Pulmonary artery endothelial cell (primary cell): ENCODE measurements at places on chromosomes 16 and 17. TPM values are rescaled to one million over a fixed set of nuclear protein-coding genes. Genes with fewer than 3 reads are reported as not detected.

- DNase-seq, result no peak
Measured at GRCh38 chr17:4598776-4599504, 14.6 kb downstream of the SMTNL2 start.

- no peak for DNase-seq
Measured at GRCh38 chr16:629185-629832, 1.5 kb upstream of the WFIKKN1 start.

The GJC1 gene
- total RNA-seq, result 5.4 and 14.1 TPM in 2 replicates

- DNase-seq, result no peak
Measured at GRCh38 chr17:1289695-1290094, 10.2 kb downstream of the TRARG1 start.

The PHKB gene
- 48.3 and 62.4 TPM in 2 replicates for total RNA-seq

GRCh38 chr16:84851192-84852127, 31.7 kb downstream of the CRISPLD2 start:
- no peak for DNase-seq

DNA sequence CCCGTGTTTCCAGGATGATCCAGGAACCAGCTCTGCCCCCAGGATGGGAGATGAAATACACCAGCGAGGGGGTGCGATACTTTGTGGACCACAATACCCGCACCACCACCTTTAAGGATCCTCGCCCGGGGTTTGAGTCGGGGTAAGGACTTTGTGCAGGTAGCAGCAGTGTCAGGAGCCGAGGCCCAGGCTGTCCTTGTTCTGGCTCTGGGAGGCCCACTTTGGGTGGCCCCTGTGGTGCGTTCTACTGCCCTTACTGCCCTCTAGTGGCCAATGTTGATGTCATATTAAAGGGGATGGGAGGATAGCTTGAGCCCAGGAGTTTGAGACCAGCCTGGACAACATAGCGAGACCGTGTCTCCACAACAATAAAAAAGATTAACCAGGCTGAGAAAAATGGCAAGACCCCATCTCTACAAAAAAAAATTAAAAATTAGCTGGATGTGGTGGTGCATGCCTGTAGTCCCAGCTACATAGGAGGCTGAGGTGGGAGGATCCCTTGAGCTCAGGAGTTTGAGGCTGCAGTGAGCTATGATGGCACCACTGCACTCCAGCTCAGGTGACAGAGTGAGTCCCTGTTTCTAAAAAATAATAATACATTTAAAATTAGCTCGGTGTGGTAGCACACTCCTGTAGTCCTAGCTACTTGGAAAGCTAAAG, 20.9 kb upstream of the CLEC18A start:
- DNase-seq, result no peak

DNA sequence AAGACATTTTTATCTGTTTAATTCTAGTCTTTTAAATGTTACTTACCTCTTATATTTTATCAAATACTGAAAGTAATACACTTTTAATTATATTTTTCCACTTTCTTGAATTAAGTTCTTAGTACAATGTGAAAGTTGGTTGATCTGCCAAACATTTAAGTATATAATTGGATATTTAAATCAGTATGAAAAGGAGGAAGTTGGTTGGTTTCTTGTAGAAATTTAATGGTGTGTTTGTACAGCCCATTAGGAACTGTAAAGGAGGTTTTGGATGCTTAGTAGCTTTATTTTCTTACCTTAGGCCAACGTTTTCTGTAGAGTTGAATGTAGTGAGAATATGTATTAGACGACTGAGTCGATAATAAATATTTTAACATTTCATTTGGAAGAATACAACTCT, 5.4 kb downstream of the NFATC3 start:
- no peak for DNase-seq

GRCh38 chr16:49776734-49777133, 79.2 kb downstream of the ZNF423 start:
- no peak for DNase-seq

The HELZ gene
- total RNA-seq, result 28.8 and 61.2 TPM in 2 replicates

- no peak for DNase-seq
Measured at GRCh38 chr17:61411261-61412142, 11.9 kb downstream of the TBX2 start.

DNA sequence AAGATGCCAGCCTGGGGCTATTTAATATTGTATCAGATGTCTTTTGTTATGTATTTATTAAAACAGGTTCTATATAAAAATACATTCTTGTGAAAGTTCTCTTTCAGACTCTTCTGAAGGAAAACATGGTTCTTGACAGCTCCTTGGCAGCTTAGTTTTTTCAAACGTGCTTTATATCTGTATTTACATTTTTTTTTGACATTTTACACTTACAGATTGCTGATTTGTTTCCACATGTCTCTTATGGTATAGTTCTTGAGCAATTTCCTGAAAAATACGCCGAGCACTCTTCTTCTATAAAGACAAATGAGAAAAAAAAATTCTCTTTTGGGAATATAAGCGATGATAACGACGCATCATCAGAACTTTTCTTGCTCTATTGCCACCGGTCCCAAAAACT, 9.5 kb downstream of the IGSF6 start:
- no peak for DNase-seq

GRCh38 chr17:81726004-81726403, 13.9 kb downstream of the SLC25A10 start:
- no peak for DNase-seq

DNA sequence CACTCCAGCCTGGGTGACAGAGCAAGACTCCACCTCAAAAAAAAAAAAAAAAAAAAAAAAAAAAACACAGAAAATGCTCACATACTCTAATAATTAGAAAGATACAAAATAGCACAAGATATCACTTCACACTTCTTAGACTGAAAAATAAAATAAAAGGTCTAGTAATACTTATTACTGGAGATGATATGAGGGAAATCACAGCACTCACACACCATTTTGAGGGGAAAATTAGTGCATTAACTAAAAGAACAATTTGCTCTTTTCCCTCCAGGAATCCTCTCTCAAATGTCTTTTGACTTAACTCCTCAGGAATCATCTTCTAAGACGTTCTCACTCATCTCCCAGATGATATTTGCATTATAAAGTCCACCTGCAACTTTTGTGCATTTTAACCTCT, 697.9 kb upstream of the SOX9 start:
- DNase-seq, result no peak

DNA sequence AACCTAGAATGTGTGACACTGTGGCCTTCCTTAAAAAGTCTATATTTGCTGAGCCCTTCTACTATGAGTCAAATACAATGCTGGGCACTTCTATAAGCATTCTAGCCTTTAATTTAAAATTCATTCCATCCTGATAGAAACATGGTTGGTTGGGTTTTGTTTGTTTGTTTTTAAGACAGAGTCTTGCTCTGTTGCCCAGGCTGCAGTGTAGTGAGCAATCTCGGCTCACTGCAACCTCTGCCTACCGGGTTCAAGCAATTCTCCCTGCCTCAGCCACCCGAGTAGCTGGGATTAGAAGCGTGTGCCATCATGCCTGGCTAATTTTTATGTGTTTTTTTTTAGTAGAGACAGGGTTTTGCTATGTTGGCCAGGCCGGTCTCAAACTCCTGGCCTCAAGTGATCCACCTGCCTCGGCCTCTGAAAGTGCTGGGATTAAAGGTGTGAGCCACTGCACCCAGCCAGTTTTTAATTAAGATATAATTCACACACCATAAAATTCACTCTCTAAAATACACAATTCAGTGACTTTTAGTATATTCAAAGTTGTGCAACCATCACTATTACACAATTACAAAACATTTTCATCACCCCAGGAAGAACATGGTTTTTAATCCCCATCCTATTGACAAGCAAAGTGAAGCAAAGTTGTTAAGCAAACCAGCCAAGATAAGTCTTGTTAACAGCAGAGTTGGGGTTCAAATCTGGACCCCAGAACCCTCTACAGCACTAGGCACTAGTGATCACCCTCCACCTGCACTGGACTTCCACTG, 42.8 kb downstream of the CMTM4 start:
- no peak for DNase-seq

The SPATA32 gene
- not detected in 2 replicates for total RNA-seq

DNA sequence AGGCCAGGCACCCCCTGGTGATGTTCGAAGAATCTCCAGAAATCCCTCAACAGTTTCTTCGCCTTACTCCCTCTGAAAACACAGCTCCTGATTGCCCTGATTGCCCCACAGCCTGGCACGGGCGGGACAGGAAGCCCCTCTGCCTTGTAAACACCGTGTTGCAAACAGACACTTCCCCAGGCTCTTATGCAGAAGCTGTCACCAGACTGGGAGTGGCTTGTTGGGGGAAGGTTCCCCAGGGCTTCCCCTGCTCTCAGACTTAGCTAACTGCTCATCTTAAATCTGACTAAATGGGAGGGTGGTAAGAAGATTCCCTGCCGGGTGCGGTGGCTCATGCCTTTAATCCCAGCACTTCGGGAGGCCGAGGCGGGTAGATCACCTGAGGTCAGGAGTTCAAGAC, 11.2 kb downstream of the PIK3R5 start:
- no peak for DNase-seq

DNA sequence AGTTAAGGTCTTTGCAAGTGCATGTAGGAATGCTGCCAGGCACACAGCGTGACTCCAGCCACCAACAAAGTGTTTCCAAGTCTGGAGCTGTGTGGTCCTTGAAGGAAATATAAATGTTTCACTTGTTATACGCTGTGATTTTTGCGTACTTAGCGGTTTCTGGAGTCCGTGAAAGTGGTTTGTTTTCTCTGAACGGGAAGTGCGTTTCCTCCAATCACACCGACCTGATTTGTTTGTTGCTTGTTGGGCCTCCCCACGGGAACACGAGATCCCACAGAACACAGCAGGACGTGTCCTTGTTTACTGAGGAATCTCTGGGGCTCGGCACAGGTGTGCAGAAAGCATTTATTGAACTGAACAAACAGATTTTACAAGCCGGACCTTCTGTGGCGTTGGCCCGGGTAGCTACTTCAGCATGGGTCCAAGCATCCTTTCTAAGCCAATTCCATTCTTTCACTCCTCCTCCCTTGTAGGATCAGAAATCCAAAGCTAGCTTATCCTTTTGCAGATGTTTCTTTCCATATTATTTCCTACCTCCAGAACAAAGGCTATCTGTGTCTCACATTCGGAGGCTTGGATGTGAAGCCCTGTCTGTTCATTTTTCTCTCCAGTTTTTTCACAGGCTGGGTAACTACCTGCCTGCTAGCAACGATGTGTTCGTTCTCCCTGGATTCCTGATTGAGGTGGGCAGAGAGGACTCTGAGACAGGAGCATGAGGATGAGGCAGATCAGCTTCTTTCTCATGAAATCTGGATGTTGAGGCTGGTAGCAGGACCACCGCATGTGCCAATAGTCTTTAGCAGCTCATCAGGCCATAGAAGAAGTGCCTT, 44.6 kb downstream of the ABAT start:
- DNase-seq, result no peak

DNA sequence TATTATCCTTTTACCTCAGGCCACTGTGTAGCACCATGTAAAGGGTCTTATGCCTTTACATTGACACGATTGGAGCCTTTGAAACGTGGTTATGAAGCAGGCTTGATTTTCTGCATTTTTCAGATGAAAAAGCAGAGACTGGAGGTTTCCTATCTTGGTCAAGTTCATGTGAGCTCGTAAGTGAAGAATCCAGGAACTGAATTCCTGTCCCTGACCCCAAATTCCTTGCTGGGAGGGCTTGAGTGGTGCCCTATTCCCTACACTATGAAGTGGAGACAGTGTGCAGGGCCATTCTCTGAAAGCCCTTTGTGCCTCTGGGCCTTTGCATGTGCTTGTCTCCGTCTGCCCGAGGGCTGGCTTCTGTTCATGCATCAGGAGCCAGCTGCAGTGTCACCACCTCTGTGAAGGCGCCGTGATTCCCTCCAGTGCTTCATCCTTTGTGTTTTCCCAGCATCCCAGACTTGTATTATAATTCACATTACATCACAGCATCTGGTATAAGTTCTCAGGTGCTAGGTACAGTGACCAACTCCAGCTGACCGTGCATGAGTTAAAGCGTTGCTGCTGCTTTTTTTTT, 181.1 kb downstream of the SNX29 start:
- no peak for DNase-seq

- no peak for DNase-seq
Measured at GRCh38 chr17:56173958-56174835, 20.9 kb downstream of the ANKFN1 start.

The SP6 gene
- 0.92 and 1.3 TPM in 2 replicates for total RNA-seq

The CYTH1 gene
- 44.1 and 53.9 TPM in 2 replicates for total RNA-seq

GRCh38 chr17:8643855-8644506, 13.5 kb upstream of the MYH10 start:
- no peak for DNase-seq

The CA4 gene
- 0.20 TPM in 1 of 2 replicates, not detected in the other for total RNA-seq

DNA sequence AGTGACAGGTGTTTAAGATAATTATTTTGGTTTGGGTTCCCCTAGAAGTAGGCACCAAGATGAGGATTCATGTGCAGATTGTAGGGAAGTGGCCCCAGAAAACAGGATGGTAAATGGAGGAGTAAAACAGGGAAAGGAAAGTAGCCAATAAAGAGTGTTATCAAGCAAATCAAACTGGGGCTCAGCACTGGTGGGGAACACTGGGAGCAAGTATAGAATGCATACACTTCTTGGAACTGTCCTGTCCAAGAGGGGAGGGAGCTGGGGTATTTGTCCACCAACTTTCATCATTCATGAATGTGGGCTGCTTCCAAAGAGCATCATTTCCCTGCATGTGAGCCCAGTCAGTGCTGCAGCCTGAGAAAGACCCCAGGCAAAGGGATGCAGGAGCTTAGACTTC, 215.7 kb upstream of the IRX5 start:
- DNase-seq, result no peak

- no peak for DNase-seq
Measured at GRCh38 chr16:50599494-50599893, 51.3 kb downstream of the NKD1 start.

DNA sequence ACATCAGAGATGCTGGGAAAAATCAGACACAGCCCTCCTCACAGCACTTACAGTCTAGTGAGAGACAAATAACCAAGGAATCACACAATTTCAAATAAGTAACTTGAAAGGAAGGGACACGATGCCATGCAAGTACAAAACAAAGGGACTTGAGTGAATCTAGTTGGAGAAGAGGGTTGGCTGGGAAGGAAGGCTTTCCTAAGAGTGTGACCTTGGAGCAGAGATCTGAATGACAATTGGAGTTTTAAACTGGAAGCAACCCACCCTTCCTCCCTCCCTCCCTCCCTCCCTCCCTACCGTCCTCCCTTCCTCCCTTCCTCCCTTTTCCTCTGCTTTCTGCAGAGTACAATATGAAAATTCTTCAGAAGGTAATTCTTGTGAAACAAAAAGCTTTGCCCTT, 31.1 kb downstream of the ADAMTS18 start:
- DNase-seq, result no peak

The LGALS9B gene
- not detected in 2 replicates for total RNA-seq

GRCh38 chr16:56947604-56947995, 14.2 kb upstream of the CETP start:
- DNase-seq, result no peak

The CLDN7 gene
- total RNA-seq, result 20.7 and 26.8 TPM in 2 replicates
